Karpas-422 (cell line): ENCODE measurements at places on chromosomes 7 and 10. TPM values are rescaled to one million over a fixed set of nuclear protein-coding genes. Genes with fewer than 3 reads are reported as not detected.

Gene BLNK
- 51.7 and 99.1 TPM in 2 replicates for total RNA-seq

Gene CYP26A1
- total RNA-seq, result 0.29 TPM in 1 of 2 replicates, not detected in the other

Gene PAPSS2
- total RNA-seq, result not detected in 2 replicates

Gene LDB3
- total RNA-seq, result 8.3 and 15.5 TPM in 2 replicates

Gene SLC26A3
- not detected in 2 replicates for total RNA-seq

Gene CYP2C19
- not detected in 2 replicates for total RNA-seq

Gene ZNF853
- 0.04 TPM in 1 of 2 replicates, not detected in the other for total RNA-seq

Gene STRIP2
- total RNA-seq, result 0.15 and 0.22 TPM in 2 replicates

Gene ACTR3C
- 0.48 and 13.8 TPM in 2 replicates for total RNA-seq

- peak; percentile 90 for DNase-seq
Measured at GRCh38 chr10:4663162-4663992, 162.6 kb upstream of the AKR1E2 start.

DNA sequence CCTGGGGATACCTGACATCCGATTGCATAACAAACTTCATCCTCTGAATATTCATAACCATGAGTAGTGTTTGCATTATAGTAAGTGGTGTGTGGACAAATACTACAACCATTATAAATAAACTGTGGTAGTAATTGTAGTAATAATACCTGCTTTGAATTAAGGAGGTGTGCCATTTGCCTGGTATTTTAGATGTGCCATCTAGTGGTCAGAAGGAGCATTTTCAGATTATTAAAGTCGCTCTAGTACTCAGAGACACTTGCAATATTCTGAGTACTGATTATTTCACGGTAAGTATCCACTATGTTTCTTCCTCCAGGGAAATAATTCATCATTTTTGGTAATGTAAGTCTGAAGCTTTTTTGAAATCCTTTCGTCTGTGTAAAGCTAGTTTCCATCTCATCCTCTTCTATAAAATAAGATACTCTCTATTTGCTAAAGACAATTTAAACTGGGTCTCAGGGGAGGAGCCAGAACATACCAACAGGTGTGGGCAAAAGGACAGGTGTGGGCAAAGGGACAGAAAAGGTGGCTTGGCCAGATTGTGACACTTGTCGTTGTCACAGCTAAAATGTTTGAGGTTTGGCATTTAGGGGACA lies 115.3 kb upstream of the WDR11 start:
- peak; percentile 80 for DNase-seq

- peak; percentile 95 for DNase-seq
Measured at GRCh38 chr10:128047351-128047750, 78.9 kb downstream of the MKI67 start.

DNA sequence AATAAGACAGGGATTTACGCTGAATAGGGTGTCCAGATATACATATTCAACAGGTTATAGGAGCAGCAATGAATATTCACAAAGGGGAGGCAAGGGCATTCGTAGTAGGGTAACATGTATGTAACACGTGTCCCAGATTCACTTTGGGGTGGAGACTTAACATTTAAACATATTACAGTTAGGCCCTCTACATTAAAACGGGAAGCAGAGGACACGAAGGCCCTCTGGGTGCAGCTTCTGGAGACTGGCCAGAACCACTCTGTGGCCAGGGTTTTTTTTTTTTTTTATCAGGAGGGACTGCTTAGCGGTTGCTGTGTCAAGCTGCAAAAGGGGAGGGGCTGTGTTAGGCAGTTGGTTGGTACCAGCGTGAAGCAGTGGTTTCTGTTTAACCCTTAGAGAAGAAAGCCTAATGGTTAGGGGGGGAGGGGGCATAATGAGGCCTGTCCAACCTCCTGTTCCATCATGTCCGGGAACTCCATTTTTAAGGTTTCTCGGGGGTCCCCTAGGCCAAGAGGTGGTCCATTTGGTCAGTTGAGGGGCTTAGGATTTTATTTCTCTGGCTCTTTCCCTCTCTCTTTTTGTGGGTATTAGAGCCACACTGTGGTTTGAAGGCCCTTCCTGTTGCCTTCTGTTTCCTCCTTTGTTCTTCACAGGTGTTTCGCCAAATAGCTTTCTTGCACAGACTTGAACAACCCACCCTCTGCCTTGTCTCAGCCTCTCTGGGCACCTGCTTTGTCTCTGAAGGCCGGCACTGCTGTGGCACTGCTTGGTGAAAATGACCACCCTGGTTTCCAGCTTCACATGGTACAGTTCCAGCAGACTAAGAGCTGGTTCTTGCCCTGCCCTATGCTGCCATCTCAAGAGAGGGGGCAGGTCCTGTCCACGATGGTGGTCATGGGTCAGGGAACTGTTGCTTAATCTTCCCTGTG lies 26.4 kb downstream of the PRF1 start:
- DNase-seq, result peak; percentile 54

GRCh38 chr10:59830601-59831259 lies 75.6 kb downstream of the CCDC6 start:
- DNase-seq, result peak; percentile 74

- no peak for DNase-seq
Measured at GRCh38 chr7:25809441-25809840, 342.6 kb upstream of the NFE2L3 start.

- DNase-seq, result no peak
Measured at GRCh38 chr10:101597091-101597900, 9.2 kb downstream of the DPCD start.

GRCh38 chr10:61580608-61581007 lies 82.1 kb upstream of the CABCOCO1 start:
- no peak for DNase-seq

DNA sequence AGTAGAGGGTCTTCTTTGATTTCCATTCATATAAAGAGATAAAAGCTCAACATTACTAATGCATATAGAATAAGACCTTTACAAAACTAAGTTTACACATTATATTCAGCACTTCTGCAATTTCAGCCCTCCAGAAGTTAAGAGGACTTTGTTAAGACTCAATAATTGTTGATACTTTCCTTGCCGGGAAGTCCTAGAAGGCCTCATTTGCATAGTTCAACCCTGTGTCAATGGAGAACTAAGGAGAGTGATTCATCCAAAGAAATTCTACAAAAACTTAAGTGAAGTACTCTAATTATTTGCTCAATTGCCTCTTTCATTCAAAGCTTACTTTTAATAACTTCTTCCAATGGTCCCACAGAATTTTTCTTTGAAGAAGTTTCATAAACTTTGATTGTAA lies 1060.3 kb upstream of the CELF2 start:
- no peak for DNase-seq

- DNase-seq, result no peak
Measured at GRCh38 chr10:83522456-83522855, 616.9 kb upstream of the GHITM start.

GRCh38 chr10:51063659-51064535 lies 10.4 kb upstream of the PRKG1 start:
- peak; percentile 79 for DNase-seq

GRCh38 chr10:49071160-49071761 lies 44.1 kb downstream of the VSTM4 start:
- DNase-seq, result no peak

DNA sequence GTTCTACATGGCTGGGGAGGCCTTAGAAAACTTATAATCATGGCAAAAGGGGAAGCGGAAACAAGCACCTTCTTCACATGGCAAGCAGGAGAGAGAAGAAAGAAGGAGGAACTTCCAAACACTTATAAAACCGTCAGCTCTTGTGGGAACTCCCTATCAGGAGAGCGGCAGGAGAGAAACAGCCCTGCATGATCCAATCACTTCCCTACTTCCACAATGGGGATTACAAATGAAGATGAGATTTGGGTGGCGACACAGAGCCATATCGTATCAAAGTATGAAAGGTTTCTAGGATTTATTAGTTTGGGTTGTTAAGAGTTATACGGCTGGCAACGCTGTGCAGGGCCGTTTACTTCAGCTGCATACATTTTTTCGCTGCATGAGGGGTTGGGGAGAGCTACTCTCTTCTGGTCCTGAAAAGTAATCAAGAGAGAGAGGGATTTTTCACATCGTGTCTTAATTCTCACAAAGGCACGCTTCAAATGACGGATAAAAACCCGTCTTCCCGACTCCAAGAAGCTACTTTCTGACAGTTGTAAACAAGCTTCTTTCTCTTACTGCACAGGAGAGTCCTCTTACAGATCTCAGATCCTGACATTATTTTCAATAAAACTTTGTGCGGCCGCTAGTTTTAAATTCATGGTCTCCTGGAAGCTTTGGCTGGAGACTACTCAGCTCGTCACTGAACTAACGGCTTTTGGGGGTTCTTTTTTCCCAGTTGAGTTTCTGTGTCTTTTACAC lies 751 bp upstream of the GTPBP10 start:
- DNase-seq, result no peak

DNA sequence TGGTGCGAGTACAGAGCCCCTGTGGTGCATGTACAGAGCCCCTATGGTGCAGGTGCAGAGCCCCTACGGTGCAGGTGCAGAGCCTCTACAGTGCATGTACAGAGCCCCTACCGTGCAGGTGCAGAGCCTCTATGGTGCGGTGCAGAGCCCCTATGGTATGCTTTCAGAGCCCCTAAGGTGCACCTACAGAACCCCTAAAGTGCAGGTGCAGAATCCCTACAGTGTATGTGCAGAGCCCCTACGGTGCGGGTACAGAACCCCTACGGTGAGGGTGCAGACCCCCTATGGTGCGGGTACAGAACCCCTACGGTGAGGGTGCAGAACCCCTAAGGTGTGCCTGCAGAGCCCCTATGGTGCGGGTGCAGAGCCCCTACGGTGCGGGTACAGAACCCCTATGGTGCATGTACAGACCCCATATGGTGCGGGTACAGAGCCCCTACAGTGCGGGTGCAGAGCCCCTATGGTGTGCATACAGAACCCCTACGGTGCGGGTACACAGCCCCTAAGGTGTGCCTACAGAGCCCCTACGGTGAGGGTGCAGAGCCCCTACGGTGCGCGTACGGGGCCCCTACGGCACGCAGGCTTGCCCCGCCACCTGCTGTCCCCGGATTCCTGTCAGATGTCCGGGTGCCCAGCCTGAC lies 53.5 kb downstream of the MGMT start:
- no peak for DNase-seq

GRCh38 chr10:133334503-133335245 lies 2.0 kb downstream of the CALY start:
- DNase-seq, result no peak

DNA sequence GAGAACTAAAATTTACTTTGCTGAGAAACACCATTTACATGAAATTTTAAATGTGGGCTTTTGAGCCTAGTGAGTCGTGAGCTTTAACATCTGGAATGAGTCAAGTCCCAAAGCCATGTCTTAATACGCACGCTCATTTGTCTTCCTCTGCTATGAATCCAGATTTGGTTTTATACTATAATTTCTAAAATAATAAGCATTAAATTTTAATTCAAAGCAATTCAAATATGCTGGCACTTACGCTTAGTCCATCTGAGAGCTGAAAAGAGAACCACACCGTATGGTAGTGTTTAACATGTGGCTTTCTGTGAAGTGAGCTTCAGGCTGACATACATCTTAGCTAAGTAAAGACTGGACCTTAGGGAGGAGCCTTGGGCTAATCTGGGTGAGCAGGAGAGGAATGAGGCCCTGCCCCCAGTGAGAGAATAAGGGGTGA lies 52.2 kb downstream of the CUBN start:
- no peak for DNase-seq

DNA sequence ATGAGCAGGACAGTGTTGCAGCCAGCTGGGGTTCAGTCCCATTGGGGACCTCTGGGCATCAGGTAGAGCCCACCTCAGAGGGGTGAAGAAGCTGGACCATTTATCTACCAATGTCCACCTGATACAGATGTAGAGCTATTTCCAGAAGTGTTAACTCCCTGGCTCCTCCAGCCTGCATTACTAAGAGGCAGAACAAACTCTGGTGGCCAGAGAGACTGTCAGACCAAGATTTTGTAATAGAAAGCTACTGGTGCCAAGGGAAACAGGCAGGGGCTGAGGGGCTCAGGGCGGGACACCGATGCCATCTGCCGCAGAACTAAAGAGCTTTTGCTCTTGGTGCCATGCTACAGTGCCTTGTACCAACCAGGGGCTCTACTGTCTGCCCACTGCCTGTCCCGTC lies 268.2 kb upstream of the HABP2 start:
- no peak for DNase-seq
